ENCODE measurements at places on chromosomes 6 and 20.

GRCh38 chr20:19000078-19000477 is 186.5 kb downstream of the SCP2D1 start:
- DNase-seq = no peak

DNA sequence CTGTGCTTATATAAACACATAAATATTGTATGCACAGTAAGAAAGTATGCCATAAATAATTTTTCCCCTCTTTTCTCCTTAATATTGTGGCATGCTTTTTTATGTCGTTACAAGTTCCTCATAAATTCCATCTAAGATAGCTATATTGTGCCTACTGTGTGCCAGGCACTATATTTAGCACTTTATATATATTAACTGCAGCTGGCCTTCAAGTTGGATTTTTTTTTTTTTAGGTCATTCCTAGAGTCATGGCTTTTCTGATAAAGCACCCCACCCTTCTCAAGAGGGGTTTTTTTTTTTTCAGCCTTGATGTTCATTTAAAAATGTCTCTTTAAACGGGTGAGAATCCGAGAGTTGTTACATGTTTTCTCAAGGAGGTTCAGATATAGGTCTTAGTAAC is 42.8 kb upstream of the RNF8 start:
- no peak for DNase-seq

GRCh38 chr6:48110436-48111142 is 408 bp downstream of the PTCHD4 start:
- DNase-seq = no peak

- no peak for DNase-seq
These were observed 8.5 kb upstream of the SOD2 start for GRCh38 chr6:159701413-159701999.

DNA sequence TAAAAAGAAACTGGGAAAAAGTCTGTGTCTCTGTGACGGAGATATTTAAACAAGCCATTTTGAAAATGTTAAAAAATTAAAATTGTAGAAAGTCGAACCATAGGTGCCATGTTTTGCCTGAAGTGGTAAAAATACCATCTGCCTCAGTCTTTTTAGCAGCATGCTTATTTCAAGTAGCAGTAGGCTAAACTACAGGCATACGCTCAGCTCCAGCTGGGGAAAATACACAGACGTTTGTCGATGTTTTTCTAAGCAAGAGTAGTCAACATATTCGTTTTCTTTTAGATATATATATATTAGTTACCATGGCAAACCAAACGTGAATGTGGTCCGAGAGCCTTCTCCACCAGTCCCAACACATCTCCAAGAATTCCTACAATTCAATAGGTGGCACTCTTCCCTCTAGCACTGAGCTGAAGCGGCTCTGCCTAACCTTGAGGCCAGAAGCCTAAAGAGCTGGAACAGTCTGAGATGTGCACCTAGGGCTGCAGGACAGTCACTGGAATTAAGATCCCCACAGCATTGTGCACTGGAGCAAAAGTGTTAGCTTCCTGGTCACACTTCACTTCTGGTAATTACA is 70.2 kb upstream of the BEND3 start:
- DNase-seq = no peak

GRCh38 chr6:164113637-164114036 is 699.1 kb downstream of the QKI start:
- no peak for DNase-seq

- DNase-seq = no peak
These were observed 620.0 kb upstream of the FLRT3 start for GRCh38 chr20:14957402-14957801.

DNA sequence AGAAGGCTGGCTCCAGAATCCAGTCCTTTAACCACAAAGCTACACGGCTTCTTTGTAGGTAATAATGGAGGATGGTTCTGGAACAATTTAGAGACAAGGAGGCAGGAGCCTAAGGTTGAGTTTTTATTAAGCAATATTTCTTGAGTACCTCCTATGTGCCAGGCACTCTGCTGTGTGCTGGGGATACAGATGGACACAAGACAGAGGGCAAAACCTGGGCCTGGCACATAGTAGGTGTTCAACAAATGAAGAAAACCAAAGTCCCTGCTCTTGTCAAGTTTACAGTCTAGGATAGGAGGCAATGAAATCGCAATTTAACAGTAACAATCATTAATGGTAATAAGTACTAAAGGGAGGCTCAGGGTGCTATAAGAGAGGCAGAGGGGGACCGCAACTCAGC is 17.4 kb downstream of the CCM2L start:
- no peak for DNase-seq

DNA sequence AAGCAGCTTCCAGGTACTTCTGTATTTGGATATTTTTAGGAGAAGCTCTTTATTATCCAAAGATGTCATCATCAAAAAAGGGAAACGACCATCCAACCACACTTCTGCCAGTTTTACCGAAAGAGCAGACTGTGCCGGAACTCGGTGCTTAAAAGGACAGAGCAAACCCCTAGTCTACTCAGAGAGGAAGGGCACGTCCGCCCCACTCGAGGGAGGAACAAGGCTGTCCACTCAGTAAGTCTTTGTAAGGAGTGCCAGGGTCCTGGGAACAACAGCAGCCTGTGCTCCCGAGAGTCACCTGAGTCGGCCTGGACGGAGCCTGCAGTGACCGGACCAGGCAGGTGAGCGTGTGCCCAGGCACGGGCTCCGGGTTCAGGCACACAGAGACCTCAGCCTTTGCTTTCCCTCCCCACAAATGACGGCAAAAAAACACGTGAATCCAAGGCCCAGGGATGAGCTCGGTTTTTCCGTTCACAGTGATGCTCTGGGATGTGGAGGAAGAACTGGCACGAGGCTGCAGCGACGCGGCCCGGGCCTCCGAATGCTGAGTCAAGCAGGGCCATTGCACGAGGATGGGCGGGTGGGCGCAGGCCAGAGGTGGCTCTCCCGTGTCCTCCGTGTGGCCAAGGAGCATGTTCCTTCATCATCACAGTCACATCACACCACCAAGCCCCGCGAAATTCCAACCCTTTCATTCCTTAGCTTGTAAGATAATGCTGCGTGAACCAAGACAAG is 17.4 kb upstream of the SLCO4A1 start:
- DNase-seq = no peak

DNA sequence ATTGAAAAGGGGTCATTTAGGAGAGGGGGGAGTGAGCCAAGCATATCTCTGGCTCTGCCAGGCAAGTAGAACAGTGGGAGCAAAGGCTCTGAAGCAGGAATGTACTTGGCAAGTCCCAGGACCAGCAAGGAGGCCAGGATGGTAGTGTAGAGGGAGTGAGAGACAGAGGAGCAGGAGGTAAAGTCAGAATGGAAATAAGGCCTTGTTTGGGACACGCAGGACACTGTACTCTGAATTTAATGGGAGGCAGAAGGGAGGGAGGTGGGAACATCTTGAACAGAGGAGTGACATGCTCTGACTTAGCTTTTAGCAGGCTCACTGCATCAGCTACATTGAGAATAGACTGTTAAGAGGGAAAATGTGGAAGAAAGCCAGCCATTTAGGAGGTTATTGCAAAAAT is 37.0 kb upstream of the ENPP1 start:
- DNase-seq = no peak

- no peak for DNase-seq
These were observed 39.0 kb downstream of the NCOA3 start for GRCh38 chr20:47540443-47541354.

GRCh38 chr20:1105599-1106194 is 12.7 kb upstream of the PSMF1 start:
- DNase-seq = no peak

- no peak for DNase-seq
These were observed 285.2 kb downstream of the UST start for GRCh38 chr6:149031859-149032598.

DNA sequence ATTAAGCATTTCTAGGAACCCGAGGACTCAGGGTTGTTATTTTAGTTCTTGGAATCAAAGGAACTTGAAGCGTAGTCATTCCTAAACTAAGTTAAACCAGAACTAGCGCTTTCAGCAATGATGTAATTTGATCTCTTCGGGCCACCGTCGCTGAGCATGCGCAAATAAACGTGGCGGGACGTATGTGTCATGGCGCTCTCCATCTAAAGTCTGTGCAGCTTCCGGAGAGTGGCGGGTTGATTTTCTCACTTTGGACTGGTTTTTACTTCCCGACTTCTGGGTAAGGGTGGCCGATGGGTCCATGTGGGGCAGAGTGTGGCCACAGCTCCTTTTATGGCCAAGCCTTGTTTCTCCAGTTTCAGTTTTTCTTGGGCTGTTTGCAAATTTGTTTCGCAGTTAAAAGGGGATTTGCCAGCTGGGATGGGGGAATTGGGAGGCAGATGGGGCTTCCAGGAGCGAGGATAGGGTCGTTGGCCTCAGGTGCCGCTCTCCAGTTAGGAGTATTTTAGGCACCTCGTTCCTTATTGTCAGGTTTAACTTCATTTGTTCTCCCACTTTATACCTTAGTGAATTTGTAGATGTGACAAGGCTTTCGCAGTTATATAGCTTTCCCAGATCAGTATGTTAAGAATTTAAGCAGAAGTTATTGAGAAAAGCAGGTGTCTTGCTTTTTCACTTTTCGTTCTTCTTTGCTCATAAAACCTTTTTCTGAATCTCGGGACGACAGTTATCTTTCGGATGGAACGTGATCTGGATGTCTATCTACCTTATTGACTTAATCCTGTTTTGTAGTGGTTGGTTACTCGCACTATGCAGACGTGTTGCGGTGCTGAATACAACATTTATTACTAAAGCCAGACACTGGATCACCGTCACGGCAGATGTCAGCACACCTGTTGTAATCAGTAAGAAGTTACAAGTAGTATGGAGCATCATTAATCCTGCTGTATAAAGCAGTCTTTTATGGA is at the start of gene CDKAL1:
Gene CDKAL1, plus strand, starts transcription at position 163 of the 968 bp plus-strand sequence. CDS start 11,894 bp downstream, outside the sequence.
- DNase-seq = peak; percentile 93

DNA sequence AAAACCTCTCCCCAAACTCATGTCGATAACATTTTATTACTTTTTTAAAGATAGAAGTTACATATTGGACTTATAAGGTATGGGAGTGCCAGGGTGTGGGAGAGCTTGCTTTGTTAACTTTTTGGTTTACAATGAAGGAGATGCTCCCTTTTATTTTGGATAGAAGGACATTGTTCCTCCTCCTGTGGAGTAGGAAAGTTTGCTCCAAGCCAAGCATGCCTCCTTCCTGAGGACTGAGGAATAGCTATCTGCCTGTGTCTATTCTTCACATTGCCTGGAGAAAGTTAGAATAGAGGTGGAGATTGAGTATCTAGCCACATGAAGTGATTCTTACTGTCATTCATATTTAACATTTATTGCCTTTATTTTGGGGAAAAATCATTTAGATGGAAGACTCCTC is 71.9 kb downstream of the EYA4 start:
- DNase-seq = no peak

GRCh38 chr6:107353773-107354382 is 105.5 kb downstream of the PDSS2 start:
- no peak for DNase-seq
